ENCODE measurements at places on chromosomes 3 and 15.

- no peak for DNase-seq
These were observed 1.5 kb upstream of the GCSAM start for GRCh38 chr3:112134335-112135124.

DNA sequence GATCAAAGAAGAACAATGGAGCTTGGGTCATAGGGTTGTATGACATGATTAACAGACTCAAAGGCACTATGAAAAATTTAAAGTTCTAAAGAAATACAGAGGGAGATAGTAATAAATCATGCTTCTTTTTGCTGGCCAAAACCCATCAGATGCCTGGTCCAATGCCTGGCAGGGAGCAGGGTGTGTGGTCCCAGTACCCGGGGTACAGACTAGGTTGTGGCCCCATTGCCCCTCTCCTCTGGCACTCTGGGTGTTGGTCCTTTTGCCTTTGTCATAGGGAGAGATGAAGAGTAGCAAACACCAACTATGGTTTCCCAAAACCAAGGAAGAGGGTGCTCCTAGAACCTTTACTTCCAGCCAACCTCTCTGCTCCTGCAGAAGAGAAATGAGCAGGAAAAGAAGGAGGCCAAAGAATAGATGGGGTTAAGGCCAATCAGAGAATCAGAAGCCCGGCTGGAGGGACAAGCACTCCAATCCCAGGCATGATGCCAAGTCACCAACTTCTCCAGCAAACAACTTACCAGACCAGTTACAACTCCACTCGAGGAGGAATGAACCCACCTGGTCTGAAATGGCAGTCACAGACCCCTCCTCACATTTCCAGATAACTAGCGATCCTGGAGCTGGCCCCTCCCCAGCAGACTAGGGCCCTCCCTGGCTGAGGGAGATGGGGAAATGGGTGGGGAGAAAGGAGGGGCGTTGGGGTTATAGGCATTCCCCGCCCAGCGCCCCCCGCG lies 1.8 kb downstream of the IGDCC3 start:
- no peak for DNase-seq

- no peak for DNase-seq
These were observed 21.3 kb upstream of the RAD18 start for GRCh38 chr3:8984526-8984925.

DNA sequence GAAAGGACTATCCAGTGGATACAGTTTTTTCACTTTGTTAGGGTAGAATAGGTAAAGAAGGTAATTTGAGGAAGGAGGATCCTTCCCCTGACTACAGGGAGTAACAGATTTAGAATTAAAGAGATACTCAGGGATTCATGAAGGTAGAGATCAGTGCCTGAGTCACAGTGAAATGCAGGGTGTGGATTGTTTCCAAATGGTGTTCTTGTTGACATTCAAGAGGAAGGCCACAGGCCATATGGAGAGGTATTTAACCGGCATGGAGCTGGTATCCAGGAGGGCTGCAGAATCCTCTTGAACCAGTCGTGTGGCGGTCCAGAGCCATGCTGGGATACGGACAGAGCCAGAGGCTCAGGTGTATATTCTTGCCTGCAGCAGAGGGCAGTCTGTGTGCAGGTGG lies 28.2 kb downstream of the GYG1 start:
- no peak for DNase-seq

- DNase-seq: no peak
These were observed 7.4 kb downstream of the CCDC174 start for GRCh38 chr3:14658978-14659377.

- no peak for DNase-seq
These were observed 824.6 kb upstream of the SEMA6D start for GRCh38 chr15:46892621-46893160.

- DNase-seq: no peak
These were observed 2.9 kb downstream of the IFT57 start for GRCh38 chr3:108219336-108219735.
